ENCODE measurements at places on chromosomes 12 and 14.
A peak's percentile ranks its signal among the peaks of the same experiment; 100 is the strongest.

GRCh38 chr14:69137416-69137815 is 15.5 kb downstream of the DCAF5 start:
- DNase-seq, result no peak

GRCh38 chr12:50234347-50234746 is 49.0 kb downstream of the LIMA1 start:
- no peak for DNase-seq

- no peak for DNase-seq
These were observed 80.4 kb upstream of the DIO3 start for GRCh38 chr14:101480747-101481530.

- no peak for DNase-seq
These were observed 742.8 kb upstream of the TBX3 start for GRCh38 chr12:115426732-115427131.

- no peak for DNase-seq
These were observed 81.1 kb downstream of the ESRRB start for GRCh38 chr14:76456891-76457586.

DNA sequence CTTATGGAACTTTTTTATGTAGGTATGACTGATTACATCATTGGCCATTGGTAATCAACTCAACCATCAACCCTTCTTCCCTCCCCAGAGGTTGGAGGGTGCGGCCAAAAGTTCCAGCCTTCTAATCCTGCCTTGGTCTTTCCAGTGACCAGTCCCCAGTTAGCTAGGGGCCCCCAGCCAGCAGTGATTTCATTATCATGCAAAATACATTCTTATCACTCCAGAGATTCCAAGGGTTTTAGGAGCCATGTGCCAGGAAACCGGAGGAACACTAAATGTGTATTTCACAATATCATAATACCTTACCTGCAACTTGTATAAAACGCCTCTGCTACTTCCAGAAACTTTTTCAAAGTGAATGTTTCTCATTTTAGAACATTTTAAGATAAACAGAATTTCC is 181.5 kb upstream of the PELI2 start:
- no peak for DNase-seq

- DNase-seq, result no peak
These were observed 324.8 kb downstream of the C12orf50 start for GRCh38 chr12:87704374-87704773.

- no peak for DNase-seq
These were observed 273.9 kb downstream of the TRHDE start for GRCh38 chr12:72546106-72546505.

GRCh38 chr12:55697686-55698085 is 10.0 kb downstream of the ITGA7 start:
- DNase-seq, result no peak

GRCh38 chr12:14960548-14961465 is 594 bp downstream of the ARHGDIB start:
- DNase-seq, result no peak

DNA sequence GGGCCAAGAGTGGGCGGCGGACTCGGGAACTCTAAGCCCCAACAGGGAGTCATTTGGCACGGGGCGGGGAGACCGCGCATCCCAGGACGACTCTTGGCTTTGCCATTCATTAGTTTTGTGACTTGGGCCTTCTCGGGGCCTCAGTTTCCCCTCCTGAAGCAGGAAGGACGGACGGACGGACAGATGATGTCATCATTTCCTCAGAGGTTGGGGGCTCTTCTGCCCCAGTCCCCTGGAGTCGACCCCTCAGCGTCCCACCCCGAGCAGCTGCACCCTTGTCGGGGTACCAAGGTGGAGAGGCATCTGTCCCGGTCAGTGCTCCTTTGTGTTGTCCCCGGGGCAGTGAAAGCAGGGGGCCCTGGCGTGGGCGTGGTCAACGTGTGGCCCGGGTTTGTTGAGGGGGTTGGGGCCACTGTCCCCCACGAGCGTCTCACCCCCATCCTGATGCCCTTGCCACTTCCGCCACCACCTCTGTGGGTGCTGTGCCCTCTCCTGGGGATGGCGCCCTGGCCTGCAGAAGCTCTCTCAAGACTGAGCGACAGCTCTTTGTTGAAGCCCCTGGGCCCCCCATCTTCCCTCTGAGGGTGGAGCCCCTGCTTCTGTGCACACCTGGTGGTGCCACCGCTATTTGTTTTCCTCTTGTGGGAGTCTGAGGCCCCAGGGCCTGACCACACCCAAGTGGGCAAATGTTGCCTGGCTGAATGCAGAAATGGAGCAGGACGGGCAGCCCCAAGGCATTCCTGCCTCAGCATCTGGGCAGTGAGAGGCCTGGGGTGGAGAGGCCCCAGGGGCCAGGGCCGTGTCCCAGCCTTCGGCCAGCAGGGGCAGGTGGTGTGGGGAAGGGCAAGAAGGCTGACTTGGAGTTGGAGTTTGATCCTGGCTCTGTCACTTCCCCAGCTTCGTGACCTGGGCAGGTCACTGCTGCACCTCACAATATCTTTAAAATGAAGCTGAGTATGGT is 896 bp downstream of the HHIPL1 start:
- no peak for DNase-seq

DNA sequence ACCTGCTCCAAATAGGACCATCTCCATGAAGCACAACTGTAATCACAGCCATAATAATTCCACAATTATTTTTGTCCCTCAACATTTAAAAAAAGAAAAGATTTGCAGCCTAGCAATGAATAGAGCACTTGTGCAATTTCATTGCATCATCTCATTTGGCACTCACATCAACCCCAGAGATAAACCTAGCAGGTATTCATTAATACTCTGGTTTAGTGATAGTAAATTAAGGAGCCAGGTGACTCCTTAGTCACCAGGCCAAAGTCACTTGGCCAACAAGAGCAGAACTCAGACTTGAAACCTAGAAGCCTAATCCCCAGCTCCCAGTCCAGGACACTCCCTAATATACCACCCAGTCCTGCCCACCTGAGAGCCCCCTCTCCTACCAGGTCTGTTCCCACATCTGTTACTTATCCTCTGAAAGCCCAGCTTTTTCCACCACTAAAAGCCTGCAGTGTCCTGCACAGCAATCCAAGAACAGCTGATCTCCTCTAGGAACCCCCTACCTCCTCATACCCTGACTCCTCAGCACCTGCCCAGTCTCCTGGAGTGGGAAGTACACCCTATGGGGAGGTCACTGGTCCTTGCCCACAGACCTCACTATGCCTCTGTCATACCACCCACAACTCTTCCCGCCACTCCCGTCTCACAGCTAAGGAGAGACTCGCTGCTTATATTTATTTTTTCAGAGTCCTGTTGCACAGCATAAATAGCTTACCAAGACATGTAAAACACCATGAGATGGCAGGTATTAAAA is 22.1 kb downstream of the OR10P1 start:
- no peak for DNase-seq

- no peak for DNase-seq
These were observed 71.1 kb upstream of the CCDC60 start for GRCh38 chr12:119263466-119263865.

DNA sequence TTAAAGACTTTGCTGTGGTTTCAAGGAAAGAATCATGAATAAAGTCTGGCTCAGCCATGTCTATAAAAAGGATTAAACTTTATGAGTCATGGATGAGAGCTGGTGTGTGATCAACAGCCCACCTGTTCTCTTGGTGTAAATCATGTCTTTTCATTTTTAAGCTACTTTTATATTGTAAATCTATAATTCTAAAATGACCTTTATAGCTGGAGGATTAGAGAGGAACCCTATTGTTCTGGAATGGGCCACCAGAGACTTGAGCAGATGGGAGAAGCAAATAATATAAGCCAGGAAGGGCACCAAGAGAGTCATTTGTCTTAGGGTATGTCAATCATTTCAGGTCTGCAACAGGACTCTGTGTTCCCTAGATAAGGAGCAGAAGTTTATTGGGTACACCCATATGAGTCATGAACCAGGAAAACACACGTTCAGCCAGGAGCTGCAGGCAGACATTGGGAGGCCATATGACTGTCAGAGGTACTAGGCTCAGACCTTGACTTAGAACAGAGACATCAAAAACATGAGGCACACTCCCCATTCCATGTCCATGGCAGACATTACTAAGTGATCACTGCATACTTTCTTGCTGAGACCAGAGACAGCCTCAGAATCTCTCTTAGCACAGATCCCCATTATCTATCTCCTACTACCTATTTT is 49.3 kb downstream of the NDUFA12 start:
- DNase-seq, result no peak

DNA sequence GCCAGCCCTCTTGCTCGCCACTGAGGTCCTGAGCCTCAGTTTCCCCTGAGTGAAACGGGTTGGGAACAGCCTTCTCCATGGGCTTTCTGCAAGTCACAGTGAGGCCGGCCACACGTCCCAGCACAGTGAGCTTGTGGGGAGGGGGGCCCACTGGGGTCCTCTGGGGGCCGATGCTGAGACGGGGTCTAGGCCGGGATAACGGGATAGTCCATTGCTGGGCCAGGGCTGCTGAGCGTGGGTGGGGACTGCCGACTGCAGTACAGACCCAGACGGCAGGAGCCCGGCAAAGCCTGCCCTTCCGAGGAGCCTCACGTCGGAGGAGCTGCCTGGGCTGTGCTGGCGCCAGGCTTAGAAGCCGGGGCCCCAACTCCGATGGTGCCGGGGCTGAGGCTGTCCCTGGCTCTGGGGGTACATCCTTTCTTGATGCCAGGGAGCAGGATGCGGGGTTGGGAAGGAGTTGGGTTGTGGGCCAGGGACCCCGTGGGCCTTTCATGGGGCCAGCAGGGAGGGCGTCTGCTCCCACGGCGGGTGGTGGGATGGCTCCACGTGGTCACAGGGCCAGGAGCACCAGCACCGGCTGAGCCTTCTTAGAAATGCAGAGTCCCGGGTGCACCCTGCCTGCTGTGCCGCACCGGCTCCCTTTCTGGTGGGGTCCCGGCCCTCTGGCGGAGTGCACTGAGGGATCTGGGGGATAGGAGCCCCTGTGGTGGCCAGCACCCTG is 24.2 kb downstream of the NOC4L start:
- no peak for DNase-seq

DNA sequence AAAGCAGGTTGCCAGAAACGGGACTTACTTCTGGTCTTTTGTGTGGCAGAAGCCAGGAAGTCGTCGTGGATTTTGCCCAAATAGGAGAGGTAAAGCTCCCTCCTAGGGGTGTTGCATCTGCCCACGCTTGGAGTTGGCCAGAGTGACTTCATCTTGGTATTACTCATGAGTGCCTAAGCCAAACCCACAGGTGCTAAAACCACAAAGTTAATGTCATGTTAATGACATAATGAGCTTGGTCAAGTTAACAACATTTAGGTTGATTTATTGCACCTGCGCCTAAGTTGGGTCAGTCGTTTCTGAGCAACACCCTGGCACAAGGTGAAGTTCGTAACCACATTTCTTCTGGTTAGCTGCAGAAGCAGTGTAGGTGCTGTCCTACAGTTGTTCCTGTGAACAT is 225.2 kb downstream of the FUT8 start:
- DNase-seq, result no peak

- no peak for DNase-seq
These were observed 381.0 kb downstream of the NOVA1 start for GRCh38 chr14:26216786-26217185.

DNA sequence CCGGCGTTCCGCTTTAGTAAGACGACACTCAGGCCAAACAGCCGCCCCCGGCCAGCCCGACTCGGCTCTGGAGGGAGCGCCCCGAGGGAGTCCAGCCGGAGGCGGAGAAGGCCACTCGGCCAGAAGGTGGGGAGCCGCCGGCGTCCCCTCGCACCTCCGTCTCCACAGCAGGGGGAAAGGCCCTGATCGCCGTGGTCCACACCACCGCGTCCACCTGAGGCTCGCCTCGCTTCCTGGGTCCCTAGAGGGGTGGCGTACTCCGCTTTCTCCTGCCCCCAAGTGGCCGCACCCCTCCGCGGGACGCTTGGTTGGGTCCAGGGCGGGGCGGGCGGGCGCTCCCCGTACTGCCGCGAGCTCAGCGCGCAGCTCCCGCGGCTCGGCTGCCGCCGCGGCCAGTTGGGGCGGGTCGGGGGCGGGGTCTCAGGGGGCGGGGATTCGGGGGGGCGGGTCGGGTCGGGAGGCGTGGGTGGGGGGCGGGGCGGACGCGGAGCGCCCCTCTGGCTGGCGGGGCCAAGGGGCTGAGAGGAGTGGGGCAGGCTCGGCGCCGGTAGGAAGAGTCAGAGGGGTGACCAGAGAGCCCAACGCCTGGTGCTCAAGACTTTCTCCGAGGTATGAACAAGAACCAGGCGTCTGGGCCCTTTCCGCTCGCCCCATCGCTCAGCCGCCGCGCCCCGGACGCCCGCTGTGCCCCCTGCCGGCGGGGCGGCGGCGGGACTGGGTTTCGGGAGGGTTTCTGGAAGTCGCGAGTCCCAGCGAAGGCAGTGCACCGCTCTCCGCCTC is at the start of gene FRMD6:
FRMD6 (plus strand) TSS at position 523 of the 780 bp plus-strand sequence. CDS start 37,927 bp downstream, outside the sequence.
- peak; percentile 31 for DNase-seq
